ENCODE measurements at places on chromosomes 7 and 10.

DNA sequence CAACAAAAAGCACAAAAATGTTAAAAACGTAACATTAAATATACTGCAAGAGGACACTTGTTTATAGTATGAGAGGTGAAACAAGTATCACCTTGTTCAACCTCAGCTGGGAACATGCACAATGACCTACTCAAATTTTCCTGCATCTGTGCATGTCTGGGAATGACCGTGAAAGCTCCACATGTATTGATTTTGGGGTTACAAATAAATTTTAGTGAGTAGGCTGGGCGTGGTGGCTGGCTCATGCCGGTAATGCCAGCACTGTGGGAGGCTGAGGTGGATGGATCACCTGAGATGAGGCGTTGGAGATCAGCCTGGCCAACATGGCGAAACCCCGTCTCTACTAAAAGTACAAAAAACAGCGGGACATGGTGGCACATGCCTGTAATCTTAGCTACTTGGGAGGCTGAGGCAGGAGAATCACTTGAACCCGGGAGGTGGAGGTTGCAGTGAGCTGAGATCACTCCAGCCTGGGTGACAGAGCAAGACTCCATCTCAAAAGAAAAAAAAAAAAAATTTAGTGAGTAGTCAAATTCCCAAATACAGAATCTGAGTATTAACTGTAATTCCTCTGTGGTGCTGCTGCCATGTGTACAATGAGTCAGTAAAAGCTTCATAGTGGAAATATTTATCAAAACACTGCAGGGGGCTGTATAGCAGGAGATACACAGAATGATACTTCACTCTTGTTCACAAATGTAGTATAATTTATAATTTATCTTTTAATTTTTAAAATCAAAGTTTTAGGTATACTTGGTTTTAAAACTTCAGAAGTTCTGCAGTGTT is 41.1 kb downstream of the SUGCT start:
- DNase-seq: no peak

DNA sequence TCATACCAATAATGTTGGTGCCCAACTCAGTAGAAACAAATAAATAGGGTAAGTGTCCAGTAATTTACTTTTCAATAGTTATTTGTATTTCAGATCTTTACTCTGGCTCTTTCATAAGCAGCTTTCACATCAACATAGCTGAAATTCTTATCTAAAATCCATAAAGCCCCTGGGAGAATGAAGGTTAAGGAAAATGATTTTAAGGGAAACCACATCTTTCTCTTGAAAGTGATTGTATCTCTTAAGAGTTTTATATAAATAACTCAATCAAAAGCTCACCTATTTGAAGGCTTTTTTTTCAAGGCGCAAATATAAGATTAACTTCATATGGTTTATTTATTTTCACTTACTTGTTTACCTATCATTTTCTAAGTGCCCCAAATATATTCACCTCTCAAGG is 324.4 kb downstream of the HGF start:
- DNase-seq: no peak

GRCh38 chr7:47568547-47568946 is 13.4 kb downstream of the TNS3 start:
- no peak for DNase-seq

DNA sequence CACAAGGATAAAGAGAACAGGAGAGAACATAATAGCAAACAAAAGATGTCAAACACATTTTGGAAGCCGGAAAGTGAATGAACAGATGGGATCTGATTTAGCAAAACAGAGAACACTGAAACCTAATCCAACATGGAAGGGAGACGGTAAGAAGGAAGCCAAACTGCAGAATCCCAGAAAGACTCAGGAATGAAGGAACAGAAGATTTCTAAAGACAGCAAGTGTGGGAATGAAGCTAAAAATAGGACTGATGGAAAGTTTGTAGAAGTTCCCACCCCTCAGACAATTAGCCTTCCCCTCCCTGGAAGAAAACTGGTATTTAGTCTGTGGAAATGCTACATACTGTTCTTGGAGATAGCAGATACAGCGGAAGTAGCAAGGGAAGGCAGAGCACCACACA is 40.8 kb downstream of the SLC16A12 start:
- DNase-seq: no peak

DNA sequence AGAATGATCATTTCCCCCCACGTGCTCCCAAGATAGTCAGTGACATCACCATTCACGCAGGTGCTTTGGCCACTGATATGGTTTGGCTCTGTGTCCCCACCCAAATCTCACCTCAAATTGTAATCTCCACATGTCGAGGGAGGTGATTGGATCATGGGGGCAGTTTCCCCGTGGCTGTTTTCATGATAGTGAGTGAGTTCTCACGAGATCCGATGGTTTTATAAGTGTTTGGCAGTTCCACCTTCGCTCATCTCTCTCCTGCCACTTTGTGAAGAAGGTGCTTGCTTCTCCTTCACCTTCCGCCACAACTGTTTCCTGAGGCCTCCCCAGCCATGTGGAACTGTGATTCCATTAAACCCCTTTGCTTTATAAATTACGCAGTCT is 205.4 kb upstream of the SH2B2 start:
- no peak for DNase-seq

GRCh38 chr7:116259871-116260440 is 49.6 kb downstream of the TES start:
- DNase-seq: peak; percentile 45

- DNase-seq: no peak
Observed at GRCh38 chr10:71006506-71006905, 118.1 kb upstream of the PCBD1 start.

DNA sequence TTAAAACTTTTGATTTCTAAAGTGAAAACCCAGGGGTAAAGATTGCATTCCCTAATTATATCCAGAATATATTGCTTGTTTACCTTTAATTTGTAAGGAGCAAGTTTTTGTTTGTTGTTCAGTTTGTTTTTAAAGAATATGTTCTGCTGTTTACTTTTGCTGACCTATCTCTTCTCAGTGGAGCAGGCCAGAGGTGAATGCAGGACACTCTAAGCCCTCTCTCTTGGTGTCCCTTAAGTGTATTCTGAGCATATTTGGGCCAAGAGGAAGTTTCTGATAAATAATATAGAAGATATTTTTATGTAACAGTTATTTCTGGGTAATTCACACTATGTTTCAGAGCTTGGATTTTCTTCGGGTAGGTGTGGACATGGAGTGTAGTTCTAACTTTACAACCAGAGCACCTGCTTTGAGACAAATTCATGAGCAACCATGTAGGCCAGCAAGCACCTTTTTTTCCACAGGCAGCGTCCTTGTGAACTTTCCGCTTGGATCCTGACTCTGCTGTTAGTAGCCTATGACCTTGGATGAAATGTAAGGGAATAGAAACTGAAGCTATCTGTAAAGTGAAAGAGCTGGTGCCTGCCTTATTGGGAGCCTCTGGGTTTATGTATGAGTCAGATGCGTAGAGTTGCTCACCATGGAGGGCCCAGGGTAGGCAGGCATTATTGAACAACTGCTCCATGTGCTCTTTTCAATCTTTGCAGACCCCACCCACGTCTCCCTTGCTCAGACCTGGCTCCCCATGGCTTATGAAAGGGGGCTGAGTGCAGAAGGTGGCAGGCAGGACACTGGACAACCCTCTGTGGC is 16.1 kb downstream of the OGDH start:
- peak; percentile 22 for DNase-seq

DNA sequence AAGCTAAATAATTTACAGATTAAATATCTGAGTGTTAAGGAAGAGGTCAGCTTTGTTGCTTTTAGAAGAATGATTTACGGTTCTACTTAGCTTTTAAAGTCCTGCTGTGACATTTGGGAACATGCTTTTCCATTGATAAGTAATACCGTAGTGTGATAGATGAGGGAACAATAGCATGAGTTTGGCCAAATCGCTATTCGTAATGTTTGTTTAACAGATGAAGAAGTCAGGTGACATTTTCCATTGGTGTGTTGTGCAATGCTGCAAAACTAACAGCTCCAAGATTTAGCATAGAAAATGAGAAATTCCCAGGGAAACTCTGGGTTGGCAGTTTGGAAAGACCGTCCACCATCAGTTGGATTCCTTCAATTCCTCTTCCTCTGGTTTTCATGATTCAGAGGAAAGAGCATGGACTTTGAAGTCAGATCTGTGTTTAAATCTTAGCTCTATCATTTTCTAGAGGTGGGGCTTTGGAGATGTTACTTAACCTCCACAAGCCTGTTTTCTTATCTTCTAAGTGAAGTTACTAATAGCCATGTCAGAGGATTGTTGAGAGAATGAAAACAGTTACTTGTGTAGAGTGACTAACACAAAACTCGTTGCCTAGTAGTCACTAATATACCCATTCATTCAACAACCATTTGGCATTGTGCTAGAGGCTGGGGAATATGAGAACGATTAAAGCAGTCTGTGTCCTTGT is 140.4 kb upstream of the BMPER start:
- no peak for DNase-seq

DNA sequence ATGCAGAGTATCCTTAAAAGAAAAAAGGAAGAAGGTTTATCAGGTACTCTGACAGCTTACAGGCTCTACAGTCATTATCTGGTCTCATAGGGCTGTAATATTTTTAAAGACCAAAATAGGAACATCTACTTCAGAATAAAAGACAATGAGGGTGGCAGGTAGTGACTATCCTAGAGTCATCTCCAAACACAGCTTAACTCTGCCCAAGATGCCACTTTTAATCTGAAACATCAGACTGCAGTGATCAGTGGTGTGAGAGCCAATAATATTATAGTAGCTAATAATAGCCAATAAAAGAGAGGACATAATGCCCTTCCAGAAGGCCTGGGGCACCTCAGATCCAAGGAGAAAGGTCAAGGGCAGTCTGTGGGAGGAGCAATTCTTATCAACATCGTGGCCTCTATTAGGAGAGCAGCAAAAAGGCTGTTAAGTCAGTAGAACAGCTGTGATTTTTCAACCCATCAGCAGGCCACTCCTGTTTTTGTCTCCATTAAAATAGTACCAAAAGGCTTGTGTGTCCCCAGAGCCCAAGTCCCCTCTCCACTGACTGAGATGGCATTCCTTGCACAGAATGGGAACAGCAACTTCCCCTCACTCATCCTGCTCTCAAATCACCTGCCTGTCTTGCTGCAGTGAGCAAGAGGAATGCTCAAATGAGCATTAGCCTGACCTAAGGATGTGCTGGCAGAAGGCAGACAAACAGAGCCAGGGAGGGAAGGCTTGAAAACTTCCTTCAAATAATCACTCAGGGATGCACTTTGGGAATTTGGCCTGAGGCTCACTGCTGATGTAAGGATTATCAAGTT is 20.7 kb upstream of the SPOCK2 start:
- DNase-seq: peak; percentile 60

- no peak for DNase-seq
Observed at GRCh38 chr10:77782328-77783061, 144.1 kb downstream of the DLG5 start.

- no peak for DNase-seq
Observed at GRCh38 chr10:44051091-44051490, 333.8 kb downstream of the CXCL12 start.

Data from ACHN (cell line).